ENCODE measurements at places on chromosomes 7 and 10.

DNA sequence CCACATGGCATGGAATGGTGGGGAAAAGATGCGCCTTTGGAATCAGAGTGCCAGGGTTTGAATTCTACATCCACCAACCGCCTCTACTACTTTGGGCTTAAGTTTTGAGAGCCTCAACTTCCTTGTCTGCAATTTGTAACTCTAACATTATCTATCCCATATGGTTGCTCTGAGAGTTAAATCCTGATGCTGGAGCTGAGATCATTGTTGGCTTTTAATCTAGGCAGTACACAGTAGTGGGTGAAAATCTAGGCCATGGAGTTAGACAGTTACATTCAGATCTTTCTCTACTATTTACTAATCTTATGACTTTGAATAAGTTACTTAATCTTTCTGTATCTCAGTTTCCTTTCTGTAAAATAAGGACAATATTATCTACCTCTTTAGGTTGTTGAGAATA is 149.7 kb upstream of the AOAH start:
- DNase-seq, result no peak

DNA sequence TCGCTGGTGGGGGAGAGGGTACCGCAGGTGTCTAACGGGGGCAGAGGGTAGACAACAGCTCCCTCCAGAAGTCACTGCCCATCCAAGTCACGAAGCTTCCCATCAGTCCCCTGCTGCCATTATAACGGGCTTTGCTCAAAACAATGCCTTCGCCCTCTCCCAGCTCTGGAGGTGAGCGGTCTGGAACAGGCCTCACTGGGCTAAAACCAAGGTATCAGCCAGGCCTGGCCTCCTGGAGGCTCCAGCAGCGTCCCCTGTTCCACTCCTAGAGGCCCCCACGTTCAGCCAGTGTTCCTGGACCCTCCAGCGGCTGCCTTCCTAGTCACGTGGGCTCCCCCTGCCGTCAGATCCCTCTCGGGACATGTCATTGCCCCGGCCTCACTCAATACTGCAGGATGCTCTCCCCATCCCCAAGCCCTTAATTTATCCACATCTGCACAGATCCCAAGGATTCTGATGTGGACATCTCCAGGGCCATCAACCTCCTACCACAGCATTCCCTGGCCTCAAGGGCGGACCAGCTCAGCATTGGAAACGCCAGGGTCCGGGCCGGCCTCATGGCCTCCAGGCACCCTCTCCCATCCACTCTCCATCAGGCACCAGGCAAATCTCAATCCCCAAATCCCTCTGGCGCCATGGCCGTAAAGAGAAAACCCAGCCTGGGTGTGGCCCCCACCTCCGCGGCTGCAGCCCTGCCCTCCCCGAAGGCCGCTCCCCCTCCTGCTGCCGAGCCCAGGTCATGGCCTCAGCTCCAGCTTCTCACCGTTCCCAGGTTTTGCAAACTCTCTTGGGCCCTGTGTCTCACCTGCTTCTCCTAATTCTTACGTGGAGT is 104.1 kb upstream of the FAM20C start:
- DNase-seq, result no peak

GRCh38 chr10:34753014-34753757 is 61.9 kb downstream of the PARD3 start:
- no peak for DNase-seq

DNA sequence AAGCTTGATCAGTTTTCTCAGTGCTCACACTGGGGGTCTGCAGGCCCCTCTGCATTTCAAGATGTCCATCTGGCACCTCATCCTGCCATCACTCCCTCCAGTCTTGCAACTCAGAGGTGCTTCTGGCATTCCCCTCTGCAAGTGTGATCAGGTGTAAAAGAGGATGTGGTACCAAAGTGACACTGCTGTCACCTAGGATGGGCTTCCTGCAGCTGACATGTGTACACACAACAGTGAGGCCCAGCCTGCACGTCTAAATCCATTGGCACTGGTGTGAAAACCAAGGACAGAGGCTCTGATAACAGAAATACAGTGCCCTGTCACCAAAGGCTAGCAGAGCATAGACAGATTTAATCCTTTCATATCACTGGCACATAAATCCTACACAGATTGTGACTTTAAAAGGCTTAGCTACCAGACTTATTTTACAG is 162.5 kb upstream of the CELF2 start:
- DNase-seq, result no peak

- no peak for DNase-seq
These were observed 476 bp upstream of the ZFYVE27 start for GRCh38 chr10:97736403-97736901.

- DNase-seq, result no peak
These were observed 3.2 kb downstream of the TRPV6 start for GRCh38 chr7:142882338-142882678.

DNA sequence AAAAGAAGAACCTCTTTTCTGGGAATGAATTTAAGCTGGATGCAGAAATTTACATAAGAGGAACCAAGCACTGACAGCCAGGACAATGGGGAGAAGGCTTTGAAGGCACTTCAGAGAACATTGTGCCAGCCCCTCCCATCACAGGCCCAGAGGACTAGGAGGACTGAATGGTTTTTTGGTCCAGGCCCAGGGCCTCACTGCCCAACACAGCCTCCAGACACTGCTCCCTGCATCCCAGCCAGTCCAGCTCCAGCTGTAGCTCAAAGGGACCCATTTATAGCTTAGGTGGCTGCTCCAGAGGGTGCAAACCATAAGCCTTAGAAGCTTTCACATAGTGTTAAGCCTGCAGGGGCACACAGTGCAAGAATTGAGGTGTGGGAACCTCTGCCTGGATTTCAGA is 142.1 kb downstream of the DPY19L1 start:
- no peak for DNase-seq

DNA sequence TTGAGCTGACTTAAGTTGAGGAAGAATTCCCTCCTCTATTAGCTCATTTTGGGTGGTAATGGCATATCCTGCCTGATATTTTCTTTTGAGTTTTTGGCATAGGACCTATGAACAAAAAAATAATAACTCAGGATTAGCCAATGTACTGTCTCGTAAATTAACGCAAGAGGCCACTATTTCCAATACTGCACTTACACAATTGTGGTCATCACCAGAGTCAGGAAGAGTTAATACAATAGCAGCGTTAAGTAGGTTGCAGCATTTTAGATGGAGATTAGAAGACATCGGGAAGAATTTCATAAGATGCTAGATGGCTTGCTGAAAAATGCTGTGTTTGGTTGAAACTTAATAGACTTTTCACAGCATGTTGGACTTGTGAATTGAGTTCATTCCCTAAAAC is 36.4 kb downstream of the ANTXRL start:
- no peak for DNase-seq

DNA sequence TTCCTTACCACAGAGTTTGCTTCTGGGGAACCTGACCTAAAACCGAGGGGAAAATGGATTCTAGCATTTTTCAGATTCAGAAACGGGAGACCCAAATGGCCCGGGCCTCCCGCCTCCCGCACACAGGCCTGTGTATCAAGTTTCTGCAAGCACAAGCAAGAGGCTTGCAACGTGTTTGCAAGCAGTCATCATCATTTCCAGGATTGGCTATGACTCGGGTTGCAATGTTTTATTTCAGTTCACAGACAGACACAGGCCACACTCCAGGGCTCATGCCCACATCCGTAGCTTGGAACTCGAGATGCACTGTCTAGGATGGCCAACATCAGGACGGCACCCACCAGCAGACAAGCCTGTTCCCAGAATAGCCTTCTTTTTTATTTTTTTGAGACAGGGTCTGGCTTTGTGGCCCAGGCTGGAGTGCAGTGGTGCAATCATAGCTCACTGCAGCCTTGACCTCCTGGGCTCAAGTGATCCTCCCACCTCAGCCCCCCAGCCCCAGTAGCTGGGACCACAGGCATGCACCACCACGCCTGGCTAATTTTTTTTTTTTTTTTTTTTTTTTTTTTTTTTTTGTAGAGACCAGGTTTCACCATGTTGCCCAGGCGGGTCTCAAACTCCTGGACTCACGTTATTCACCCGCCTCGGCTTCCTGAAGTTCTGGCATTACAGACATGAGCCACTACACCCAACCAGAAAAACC is 68.1 kb upstream of the FOXK1 start:
- DNase-seq, result no peak

- no peak for DNase-seq
These were observed 10.1 kb upstream of the KCNMA1 start for GRCh38 chr10:77647543-77648293.

GRCh38 chr7:129074361-129074871 is 19.5 kb upstream of the TNPO3 start:
- DNase-seq, result no peak

- no peak for DNase-seq
These were observed 512.8 kb upstream of the GALNT17 start for GRCh38 chr7:70619130-70619529.

DNA sequence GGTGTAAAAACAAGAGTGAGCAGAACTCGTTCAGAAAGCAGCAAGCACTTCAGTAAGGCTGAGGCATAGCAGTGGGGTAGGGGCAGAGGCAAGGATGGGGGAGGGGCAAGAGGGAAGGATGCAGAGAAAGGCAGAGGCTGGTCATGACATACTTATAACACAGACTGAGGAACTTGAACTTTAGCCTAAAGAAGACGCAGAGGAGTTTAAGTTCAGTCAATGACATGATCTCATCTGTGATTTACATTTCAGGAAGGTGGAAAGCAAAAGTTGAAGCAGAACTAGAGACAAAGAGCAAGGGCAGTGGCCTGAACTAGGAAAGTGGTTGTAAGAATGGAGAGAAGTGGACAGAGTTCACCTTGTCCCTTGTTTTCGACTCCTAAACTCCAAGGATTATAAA is 15.8 kb downstream of the MACC1 start:
- DNase-seq, result no peak

- no peak for DNase-seq
These were observed 254.7 kb upstream of the NFE2L3 start for GRCh38 chr7:25897261-25897782.

DNA sequence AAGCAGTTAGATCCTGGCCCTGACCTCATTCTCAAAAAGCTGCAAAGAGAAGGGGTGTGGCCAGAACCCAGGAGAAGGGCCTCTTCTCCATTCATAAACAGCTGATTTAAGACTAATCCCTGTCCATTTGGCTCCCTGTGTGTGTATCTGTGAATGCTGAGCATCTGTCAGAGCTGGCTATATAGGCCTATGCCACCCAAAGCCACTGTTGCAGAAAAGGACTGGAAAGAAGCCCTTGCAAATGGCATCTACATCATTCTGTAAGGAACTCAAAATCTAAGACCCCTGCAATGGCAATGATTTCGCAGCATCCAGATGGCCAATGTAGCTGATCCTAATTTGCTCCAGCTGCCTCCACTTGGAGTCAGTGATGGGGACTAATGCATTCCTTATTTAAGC is 384.5 kb downstream of the KCNMA1 start:
- no peak for DNase-seq

GRCh38 chr10:93495654-93496321 is 624 bp upstream of the CEP55 start:
- no peak for DNase-seq

Data from effector CD4-positive, alpha-beta T cell (primary cell).